ENCODE measurements at places on chromosomes 12 and 14.

GRCh38 chr12:59070322-59070933 is 150.1 kb upstream of the LRIG3 start:
- no peak for DNase-seq

GRCh38 chr12:3274664-3275063 is 197.5 kb downstream of the TSPAN9 start:
- no peak for DNase-seq

GRCh38 chr12:63228853-63229252 is 77.9 kb upstream of the AVPR1A start:
- no peak for DNase-seq

GRCh38 chr12:54329759-54330158 is 4.8 kb downstream of the COPZ1 start:
- DNase-seq: no peak

GRCh38 chr14:94540031-94540794 is 21.0 kb upstream of the SERPINA4 start:
- no peak for DNase-seq

DNA sequence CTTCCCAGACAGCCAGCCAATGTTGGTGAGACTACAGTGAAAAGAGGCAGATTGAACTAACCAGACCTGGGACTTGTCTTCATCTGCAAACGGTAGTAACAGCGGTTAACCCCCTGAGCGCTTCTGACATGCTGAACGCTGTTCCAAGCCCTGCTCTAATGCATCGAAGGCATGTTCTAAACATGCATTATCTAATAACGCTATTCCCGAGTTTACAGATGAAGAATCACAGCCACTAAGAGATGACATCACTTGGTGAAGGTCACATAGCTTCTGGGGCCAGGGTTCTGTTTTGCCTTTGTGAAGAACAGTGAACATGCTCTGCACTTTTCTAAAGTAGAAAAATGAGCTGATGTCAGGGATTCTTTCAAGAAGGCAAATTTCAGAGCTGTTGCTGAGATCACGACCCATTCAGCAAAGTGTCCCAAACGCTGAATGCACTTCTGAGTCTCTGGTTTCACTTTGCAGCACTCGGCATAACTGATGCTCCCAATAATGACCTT is 56.0 kb downstream of the FOS start:
- DNase-seq: no peak

DNA sequence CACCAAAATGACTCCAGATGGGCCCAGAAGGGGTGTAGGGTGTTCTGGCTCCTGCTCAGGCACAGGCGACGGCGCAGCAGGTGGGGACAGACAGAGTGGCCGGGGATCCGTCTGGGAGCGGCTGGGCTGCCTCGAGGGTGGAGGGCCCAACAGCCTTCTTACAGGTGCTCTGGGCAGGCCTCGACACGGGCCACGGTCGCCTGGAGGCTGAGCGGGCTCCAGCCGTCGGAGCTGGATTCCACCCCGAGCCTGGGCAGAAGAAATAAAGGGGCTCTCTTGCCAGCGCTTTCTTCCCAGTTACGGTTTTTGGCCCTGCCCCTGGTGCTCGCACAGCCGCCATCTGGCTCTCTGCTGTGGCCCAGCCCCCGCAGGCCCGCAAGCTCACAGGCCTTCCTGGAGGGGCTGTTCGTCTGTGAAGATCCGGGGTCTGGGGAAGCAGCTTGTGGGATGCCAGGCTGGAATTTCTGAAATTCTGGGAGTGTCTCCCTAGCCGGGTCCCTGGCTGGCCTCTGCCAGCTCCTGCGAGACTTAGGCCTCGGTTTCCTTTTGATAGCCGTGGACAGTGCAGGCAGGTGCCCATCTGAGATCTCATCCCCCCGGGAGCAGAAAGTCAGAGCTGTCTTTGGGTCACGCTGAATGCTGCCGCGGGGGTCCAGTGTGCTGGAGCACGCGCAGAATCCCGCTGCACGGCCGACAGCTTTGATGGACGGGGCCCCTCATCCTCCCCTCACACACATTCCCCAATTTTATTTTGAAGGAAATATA is 122.7 kb downstream of the PAPOLA start:
- no peak for DNase-seq

DNA sequence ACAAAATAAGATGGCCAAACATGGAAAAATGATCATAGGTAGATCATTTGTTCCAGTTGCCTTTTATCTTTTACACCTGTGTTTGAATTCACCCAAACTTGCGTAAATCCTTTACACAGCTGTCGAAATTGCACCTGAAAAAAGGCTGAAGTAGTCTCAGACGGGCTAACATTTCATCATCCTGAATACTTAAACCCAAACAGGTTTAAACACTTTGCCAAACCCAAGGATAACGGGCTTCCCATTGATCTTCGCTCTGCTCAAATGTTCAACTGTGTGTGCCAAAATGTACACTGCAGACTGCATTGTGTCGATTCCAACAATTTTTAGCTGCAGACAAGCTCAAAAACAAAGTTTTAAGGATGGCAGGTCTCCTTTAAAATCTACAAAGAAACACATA is 288.7 kb upstream of the DDHD1 start:
- no peak for DNase-seq

DNA sequence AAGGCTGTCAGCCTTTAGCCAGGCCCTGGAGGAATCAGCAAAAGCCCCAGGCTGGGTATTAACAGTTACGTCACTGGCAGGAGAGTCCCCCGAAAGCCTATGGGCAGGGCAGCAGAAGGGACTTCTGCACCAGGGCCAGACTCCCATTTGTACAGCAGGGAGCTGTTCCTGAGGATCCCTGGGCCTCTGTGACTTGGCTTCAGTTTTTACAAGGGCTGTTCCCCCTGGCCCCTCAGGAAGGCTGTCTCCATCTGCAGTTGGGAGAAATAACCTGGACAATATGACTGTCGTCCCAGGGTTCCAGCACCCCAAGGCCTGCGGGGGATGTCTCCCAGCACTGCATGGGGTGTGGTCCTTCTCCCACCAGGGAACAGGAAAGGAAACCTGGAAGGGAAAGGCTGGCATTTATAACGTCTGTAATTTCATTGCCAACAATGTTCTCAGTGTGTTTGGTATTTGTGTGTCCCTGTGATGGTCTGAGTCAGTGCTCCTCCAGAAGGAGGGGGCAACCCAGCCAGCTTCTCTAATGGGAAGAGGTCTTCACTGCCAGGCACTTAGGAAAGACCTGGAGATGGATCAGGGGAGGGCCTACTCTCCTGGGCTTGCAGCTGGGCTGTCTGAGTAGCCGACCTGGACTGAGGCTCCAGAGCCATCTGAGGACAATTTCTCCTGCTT is 42.4 kb downstream of the ERH start:
- peak; percentile 11 for DNase-seq

GRCh38 chr14:105087963-105088811 is 23.0 kb upstream of the GPR132 start:
- DNase-seq: peak; percentile 45

DNA sequence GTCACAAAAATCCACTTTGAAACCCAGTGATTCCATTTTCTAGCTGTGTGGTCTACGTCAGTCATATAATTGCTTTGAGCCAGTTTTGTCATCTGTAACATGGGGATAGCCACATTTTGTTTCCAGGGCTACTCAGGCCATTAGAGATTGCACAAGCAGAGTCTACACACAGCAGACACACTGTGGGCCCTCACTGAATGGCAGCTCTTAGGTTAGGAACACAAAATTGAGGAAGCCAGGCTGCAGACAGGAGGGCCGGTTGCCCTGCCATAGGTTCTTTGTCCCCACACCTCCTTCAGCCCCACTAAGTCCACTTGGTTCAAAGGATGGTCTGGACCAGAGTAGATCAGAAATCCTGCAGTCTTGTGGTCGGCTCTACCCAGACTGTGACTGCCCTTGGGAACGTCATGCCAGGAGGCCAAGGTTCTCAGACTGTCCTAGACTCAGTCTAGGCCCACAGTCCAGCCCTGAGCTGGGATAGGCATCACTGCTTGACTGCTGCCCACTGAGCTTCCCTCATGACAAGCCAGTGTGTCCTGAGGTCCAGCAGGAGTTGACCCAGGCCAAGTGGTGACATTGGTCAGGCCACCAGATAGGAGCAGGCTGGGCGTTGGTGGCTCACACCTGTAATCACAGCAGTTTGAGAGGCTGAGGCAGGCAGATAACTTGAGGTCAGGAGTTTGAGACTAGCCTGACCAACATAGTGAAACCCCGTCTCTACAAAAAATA is 3.8 kb upstream of the MYH7 start:
- DNase-seq: no peak

DNA sequence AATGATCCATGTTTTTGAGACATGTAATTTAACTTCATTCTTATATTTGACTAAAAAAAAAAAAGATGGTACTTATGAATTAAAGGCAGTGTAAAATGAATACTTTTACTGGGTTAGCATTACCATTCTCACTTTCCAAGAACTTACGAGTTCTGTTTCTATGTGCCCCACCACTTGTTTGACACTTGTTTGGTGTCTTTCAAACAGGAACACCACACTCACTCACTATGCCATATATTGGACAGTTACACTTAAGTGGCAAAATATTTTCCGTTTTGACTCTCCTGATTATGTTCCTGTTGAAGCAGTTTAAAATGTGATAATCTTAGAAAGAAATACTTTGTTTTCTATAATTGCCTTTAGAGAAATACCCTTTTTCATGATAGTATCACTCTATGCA is 56.6 kb upstream of the ATXN7L3B start:
- DNase-seq: no peak

GRCh38 chr14:104576232-104576969 is 3.2 kb upstream of the C14orf180 start:
- DNase-seq: no peak

- DNase-seq: no peak
These were observed 386.9 kb downstream of the ZFP36L1 start for GRCh38 chr14:68405961-68406360.

- DNase-seq: no peak
These were observed 29.8 kb upstream of the LTBP2 start for GRCh38 chr14:74641601-74642391.

DNA sequence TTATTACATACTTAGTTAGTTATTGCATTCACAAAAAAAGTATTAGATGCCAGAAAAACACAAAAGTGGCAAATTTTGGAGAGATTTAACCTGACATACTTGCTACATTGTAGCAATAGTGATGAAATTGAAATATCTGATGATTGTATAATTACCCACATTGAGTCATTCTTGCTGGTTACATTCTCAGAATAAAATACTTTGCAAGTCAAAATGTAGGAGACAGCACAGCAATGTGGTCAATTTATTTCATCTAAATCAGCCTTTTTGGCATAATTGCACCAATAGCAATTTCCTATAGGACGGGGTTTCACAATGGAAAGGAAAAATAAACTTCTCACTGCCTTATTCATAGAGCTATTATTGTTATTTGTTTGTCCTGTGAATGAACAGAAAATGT is 125.0 kb upstream of the ETV6 start:
- DNase-seq: no peak

GRCh38 chr12:69468237-69469026 is 1.8 kb upstream of the FRS2 start:
- no peak for DNase-seq

DNA sequence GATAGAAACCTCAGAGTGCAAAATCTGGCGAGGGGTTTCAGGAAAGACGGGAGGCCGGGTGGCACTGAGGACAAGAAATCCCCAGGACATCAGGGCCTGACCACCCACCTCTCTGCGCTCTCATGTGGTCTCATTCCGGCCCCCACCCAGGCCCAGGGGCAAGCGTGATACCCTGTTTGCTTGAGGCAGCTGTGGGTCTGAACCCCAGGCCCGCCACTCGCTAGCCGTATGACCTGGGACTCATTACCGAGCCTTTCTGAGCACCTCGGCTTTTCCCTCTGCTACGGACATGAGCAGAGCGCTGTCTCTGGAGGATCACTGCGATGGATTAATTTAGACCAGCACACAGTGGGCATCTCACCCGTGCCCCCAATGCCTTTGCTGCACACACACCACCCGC is 25.5 kb upstream of the BCDIN3D start:
- DNase-seq: no peak

DNA sequence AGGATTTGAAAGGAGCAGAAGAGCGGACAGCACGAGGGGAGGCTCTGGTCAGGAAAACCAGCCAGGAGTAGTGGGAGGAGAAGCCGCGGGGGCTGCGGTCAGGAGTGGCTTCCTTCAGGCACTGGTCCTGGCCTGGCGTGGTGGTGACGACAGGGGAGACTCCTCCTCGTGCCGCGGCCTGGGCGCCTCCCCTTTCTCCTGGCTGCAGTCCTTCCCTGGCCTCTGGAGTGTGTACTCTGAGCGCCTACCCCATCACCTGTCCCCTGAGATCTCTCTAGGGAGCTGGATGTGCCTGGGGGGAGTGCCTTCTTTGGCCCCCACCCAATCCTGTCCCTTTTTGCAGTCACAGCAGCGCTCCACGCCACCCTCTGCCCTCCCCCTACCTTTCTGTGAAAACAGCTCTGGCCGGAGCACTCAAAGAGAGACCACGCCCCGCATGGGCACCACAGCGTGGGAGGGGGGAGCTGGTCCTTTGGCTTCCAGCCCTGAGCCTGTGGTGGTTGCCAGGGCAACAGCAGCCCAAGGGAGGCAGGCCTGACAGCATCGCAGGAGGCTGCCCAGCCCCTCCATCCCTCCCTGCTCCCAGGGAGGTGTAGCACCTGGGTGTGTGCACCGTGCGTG is 125.9 kb downstream of the CALM1 start:
- no peak for DNase-seq

GRCh38 chr12:122022393-122023338 is 982 bp downstream of the BCL7A start:
- DNase-seq: no peak

DNA sequence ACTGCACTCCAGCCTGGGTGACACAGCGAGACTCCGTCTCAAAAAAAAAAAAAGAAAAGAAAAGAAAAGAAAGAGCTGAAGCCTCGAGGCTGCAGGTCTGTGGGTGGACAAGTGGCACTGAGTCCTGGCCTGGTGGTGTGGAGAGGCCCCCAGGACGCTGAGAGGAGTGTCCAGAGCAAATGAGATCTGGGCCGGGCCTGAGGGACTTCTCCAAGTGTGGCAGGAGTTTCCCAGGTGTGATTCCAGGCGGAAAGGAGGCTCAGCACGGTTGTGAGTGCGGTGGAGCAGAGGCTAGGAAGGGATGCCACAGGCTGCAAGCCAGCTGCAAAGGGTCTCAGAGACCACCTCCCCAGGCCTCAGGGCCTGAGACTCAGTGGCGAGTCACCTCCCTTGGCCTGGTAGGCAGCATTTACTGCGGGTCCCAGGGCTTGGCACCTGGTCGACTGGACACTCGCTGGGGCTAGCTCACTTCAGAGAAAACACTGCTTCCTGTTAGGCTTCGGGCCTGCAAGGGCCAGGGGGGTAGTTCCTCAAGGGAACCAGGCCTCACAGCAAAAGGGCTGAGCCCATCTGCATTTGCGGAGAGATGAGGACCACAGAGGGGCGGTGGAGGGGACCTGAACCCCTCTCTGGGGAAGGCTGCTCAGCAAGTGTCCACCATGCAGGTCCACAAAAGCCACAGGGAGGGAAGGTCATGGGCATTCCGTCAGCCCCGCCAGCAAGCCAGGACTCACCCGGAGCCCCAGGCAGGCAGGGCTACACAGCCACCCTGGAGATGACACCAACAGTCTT is 11.7 kb downstream of the TTC7B start:
- DNase-seq: no peak

GRCh38 chr12:13223179-13223804 is 26.8 kb downstream of the EMP1 start:
- DNase-seq: peak; percentile 79
